ENCODE measurements at places on chromosomes 12 and 14. TPM values are rescaled to one million over a fixed set of nuclear protein-coding genes. Genes with fewer than 3 reads are reported as not detected.

Gene LHX5
- total RNA-seq, result not detected

Gene SERPINA5
- total RNA-seq, result not detected

Gene GLIPR1
- total RNA-seq, result 64.5 TPM

Gene AREL1
- total RNA-seq, result 49.7 TPM

DNA sequence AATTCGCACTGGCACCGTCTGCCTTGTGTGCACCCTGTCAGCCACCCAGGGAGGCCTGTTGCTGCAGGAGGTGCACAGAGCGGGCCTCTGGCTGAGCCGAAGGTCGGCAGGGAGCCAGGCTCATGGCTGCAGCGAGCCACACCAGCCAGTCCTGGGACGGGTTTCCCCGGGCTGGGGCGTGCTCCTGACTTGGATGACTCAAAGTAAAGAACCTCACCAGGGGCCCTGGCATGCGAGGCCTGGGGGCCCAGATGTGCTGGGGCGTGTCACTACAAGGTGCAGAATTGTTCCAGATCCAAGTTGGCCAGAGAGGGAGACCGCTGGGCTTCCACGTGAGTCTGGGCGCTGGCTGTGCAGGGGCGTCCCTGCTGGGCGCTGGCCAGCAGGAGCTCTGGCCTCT, 34.5 kb downstream of the FBRSL1 start:
- H3K27me3 ChIP-seq, result no peaks in the 10 kb centered on the region
- peaks cover 21% of the 10 kb centered on the region for H3K4me1 ChIP-seq
- no peak for DNase-seq

DNA sequence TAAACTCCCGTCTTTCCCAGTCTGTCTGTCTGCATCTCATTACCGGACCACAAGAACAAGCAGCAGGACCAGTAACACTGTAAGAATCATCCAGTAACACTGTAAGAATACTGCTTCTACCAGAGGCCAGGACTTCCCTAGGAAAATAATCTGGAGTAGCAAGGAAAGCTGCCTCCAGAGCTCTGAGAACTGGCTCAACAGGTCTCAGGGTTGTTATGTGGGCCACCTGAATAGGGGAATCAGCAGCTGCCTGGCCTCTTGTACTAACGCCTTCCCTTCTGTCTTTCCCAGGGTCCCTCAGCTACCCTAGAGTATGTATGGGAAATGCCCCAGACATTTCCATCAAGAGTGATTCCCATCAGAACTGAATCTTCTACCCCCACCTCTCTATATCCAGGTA, 954 bp upstream of the SLC39A2 start:
- peak overlapping the region; percentile 3 for H3K4me3 ChIP-seq
- peak overlapping the region; percentile 79 for H3K27ac ChIP-seq
- no peaks in the 10 kb centered on the region for H3K27me3 ChIP-seq

- peak within 1 kb of the TSS; percentile 86 for H3K4me3 ChIP-seq
- H3K27me3 ChIP-seq, result no peaks in the 10 kb centered on the region
- H3K36me3 ChIP-seq, result peaks cover 17% of the 10 kb centered on the region
- peak; percentile 68 for DNase-seq
Measured at GRCh38 chr14:100065111-100065871, at the start of gene EVL. EVL (plus strand) TSS chr14:100065422; CDS start chr14:100065501, 79 bp downstream.

- peaks cover 11% of the 10 kb centered on the region for H3K4me1 ChIP-seq
- no peaks in the 10 kb centered on the region for H3K36me3 ChIP-seq
- DNase-seq, result peak; percentile 58
- H3K27ac ChIP-seq, result peak within 1 kb of the TSS; percentile 93
- peak within 1 kb of the TSS; percentile 91 for H3K4me3 ChIP-seq
Measured at GRCh38 chr14:61281186-61281947, at the start of gene TMEM30B. TMEM30B (minus strand) TSS chr14:61281338; CDS start chr14:61281147, 191 bp downstream.

GRCh38 chr14:24381363-24382063, 13.5 kb downstream of the NFATC4 start:
- no peak overlapping the region for H3K4me3 ChIP-seq
- no peak overlapping the region for H3K27ac ChIP-seq
- no peaks in the 10 kb centered on the region for H3K4me1 ChIP-seq

Measured in naive thymus-derived CD8-positive, alpha-beta T cell (primary cell).